ENCODE measurements at places on chromosomes 1 and 21.

GRCh38 chr1:3762151-3762872 is 10.1 kb downstream of the CCDC27 start:
- DNase-seq = no peak

DNA sequence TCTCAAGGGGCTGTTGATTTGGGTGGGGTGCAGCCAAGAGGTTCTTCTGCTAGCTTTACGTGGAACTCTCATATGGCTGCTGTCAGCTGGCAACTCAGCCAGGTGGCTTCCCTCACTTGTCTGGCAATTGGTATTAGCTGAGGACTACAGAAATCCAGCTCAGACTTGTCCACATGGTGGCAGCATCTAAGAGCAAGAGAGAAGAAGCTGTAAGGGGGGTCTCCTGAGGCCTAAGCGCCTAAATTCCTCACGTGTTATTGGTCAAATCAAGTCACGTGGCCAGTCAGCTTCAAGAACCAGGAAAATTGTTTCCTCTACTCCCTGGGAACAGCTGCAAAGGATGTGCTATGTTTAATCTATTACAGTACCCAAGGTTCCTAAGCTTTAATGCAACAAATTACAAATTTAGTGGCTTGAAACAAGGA is 4.2 kb upstream of the DYRK3 start:
- DNase-seq = peak; percentile 85

DNA sequence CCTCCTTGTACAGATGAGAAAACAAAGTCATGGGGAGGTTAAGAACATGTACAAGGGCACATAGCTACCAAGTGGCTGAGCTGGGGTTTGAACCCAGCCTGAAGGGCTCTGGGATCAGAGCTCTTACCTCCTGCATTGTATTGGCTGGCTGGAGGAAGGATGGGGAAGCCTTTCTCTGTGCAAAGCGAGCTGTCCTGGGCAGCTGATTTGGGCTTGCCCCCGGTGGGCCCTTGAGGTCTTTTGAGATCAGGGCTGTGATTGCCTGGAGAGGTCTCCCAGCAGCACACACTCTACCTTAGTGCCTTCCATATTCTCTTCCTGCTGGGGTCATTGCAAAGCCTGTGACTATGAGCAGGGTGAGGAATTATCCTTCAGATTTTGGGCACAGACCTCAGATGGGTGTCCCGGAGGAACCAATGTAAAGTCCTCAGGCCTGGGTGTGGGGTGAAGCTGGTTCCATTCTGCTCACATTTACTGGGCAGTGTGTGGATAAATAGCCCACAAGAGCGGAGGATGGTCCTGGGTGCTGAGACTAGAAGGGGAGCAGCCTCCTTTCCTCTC is 53.3 kb upstream of the EPS8L3 start:
- DNase-seq = no peak

DNA sequence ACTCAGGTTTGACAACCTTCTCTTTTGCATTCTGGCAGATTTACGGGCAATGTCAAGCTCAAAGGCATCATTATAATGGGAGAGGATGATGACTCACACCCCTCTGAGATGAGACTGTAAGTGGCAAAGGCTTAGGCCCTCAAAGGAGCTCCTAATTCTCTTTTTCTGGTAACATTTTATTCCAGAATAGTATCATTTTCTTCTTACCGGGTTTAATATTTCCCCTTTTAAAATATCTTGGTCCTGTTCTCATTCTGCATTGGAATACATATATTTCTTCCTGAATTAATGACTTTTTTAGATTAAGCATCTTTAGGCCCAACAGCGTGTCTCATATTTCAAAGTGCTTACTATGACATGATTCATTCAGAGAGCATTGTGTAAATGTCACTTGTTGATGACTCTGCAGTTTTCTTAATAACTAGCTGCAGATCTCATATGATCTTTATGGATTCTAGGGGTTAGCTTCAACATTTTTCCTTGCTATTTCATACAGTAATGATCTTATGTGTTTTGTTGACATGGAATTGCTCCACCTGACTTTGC is 1.7 kb downstream of the PITHD1 start:
- DNase-seq = peak; percentile 81

- DNase-seq = no peak
These were observed 313.1 kb downstream of the PTBP2 start for GRCh38 chr1:97034651-97035050.

- DNase-seq = peak; percentile 17
These were observed 301.1 kb upstream of the DPYD start for GRCh38 chr1:98221923-98222322.

DNA sequence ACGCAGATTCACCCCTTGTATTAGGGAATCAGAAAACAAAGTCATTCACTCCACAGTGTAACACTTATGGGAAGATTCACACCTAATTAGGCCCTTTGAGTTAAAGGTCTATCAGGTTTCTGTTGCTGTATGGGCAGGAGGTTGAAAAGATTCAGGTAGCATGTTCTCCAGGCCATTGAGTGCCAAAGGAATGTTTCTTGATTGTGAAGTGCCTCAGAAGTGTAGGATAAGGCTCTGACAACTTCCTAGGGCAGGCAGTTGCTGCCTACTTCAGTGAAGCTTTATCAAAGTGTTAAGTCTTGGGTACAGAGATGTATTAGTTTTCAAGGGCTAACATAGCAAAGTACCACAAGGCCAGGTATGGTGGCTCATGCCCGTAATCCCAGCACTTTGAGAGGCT is 48.7 kb upstream of the RGS18 start:
- DNase-seq = no peak

DNA sequence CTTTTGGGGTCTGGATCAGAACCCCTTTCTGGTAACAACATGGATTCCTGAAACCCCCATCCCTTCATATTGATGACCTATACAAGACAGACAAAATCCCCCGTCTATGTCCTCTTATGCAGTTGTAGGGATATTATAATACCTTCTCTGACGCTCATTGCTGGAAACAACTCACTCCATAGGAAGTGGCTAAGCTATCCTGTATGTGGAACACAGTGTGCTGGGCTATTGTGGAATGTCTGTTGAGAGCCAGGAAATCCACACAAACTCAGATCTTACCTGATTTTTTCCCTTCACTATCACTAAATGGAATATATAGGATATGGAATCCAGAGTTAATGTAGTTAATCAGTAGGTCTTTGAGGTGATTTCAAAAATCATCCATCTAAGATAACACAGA is 17.7 kb upstream of the PIK3R3 start:
- DNase-seq = no peak

DNA sequence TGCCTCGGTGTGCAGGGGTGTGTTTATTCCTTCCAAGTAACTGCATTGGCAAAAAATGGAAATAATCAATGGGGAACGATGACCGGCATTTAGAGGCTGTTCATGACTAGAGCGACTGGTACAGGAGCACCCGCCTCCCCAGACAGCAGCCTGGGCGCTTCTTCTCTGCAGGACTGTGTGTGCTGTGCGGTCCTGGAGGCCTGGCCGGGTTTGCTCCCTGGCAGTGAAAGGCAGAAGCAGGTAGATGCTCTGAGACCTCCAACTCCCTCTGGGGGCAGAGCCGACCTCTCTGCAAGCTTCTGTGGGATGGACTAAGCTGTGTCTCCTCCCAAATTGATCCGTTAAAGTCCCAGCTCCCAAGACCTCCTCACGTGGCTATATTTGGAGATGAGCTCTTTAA is 59.2 kb upstream of the ACTRT2 start:
- no peak for DNase-seq

GRCh38 chr1:156366378-156367166 is 2.4 kb upstream of the RHBG start:
- no peak for DNase-seq

DNA sequence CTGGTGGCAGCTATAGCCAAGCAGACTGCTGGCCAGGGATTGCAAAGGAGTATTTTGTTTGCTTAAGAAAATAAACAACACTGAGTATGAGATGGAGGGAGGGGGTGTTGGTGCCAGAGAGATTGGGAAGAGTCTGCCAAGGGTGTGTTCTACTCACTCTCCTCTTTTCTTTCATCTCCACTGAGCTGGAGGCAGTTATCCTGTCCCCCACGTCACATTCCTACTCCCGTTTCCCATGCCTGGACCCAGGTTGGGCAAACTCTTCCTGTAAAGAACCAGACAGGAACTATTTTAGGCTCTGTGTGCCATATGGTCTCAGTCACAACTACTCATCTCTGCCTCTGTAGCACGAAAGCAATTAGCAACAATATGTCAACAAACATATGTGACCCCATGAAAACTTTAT is 1.4 kb upstream of the IL24 start:
- DNase-seq = peak; percentile 42

DNA sequence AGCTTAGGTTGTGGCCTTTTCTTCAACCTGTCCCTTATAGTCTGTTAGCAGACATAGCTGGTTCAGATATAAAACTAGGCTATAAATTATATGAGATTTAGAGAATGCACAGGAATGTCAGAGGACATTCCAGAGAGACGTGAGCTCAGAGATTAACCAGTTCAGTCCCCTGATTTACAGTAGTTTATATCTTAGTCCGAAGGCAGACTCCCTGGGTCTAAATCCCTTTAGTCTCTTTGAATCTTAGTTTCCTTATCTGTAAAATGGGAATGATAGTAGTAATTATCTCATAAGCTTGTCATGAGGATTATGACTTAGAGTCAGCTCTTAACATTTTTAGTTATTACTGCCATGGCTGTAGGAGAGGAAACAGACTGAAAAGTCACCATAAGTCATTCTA is 45.5 kb upstream of the PLXNA2 start:
- no peak for DNase-seq

DNA sequence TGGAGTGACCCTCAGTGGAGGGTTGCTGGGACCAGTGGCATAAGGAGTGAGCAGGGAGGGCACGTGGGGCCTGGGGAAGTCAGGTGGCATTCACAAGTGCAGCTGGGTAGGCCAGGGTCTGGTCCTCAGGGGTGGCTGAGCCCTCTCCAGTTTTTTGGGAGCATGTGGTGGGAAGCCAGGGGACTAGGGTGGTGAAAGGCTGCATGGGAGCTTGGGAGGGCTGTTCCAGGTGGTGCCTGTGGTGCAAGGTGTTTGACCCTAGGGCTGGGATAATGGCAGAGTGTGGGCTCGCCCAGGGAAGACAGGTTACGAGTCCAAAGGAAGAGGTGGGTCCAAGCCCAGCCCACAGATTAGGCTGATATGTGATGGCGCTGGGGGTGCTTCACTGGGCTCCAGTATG is 30.5 kb downstream of the MAN1C1 start:
- DNase-seq = no peak

- no peak for DNase-seq
These were observed 119.5 kb upstream of the COA6 start for GRCh38 chr1:234253732-234254131.

- no peak for DNase-seq
These were observed 20.7 kb downstream of the LBR start for GRCh38 chr1:225406976-225407725.

DNA sequence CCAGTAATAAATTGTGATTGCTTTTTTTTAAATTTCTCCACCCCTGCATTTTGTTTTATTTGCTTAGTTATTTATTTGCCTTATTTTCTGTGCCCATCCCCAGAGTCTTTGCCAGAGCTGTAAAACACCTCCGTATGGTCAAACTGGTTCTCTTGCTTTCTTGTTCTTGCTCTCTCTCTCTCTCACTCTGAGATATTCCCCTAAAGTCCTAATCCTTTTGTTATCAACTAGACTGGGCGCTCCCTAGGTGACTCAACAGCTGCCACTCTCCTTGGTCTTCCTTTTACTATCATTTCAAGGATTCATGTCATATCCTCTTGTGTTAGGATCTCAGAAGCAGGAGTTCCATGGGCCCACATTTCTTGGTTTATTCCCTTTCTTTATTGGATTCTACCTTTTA is 160.0 kb downstream of the PRDM2 start:
- DNase-seq = no peak

DNA sequence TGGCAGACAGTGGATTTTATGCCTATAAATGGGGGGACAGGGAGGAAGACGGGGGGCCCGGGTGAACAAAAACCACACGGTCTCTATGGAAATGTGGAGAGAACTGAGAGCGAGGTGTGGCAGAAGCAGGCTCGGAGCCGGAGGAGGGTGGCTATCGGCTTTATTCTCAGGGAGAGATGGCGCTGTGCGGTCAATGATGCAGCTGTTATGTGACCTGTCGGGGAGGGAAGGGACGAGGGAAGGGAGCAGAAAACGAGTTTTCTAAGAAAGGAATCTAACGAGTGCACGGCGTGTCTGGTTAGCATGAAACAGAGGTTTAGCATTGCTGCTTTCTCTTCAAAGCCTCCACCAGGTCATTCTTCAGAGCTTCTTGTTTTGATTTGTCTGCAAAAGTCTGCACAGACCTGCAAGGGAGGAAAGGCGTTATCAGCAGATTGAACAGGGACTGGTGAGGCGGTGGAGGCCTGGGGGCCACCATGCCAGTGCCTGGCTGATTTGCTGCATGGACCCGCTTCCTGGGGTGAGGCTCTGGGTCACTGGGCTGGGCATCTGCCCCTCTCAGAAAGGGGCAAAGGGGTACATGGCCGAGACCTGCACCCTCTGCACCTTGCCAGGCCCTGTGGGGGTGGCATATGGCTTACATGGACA is 27.2 kb downstream of the SLC66A1 start:
- no peak for DNase-seq

DNA sequence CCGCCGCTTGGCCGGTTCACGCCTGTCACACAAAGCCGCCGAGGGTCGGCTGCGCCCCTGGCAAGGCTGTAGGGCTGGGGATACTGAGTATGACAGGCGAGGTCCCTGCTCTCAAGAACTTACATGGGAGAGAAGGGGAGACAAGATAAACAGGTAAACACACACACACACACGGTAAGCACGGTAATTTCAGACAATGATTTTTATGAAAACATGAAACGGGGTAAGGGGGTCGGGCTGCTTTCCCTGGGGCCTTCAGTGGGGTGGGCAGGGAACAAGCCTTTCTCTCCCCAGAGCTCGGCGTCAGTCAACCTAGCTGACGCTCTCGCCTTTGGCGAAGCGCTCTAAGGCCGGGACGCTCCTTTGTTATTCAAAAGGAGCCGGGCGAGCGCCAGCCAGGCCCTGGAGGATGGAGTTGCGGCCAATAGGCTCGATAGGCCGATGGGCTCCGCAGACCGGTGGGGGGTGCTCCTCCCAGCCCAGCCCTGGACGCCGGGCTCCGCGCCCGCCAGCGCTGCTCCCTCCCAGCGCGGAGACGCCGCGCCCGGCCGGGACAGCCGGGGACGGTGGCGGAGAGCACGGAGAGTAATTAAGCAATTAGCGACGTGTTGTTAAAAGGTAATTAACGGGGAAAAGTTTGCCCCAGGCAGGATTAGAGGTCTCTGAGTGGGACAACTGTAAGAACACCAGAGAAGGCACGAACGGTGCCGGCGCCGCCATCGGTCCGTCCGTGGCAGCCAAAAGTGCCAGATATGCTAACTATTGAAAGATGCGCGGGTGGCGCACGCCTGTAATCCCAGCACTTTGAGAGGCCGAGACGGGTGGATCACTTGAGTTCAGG is 950 bp upstream of the INKA2 start:
- peak; percentile 76 for DNase-seq

DNA sequence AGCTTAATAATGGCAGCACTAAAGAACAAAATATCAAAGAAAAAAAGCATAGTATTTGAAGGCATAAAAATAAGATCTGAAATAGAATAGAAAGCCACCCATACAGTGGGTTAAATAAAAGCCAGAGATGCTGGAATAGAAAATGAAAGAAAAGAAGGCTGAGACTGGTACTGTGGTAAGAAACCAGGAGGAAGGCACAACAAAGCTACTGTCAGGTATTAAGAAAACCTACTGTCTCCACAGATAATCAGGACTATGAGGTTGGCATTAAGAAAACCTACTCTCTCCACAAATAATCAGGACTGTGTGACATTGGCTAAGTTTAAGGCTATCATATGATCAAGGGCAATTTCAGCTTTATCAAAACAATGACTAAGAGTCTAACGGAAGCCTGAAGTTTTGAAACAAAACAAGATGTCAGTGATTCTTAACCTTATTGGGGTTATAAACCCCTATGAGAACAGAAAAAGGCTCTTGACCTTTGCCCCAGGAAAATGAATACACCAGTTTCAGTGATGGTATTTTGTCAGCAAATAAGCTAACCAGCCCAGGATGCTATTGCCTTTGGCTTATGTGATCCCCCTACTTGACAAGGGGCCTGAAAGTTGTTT is 24.4 kb downstream of the MCOLN2 start:
- peak; percentile 28 for DNase-seq
